CD8-positive, alpha-beta memory T cell (primary cell): ENCODE measurements at places on chromosomes 12 and 14. TPM values are rescaled to one million over a fixed set of nuclear protein-coding genes. Genes with fewer than 3 reads are reported as not detected.

- H3K4me1 ChIP-seq = no peaks in the 10 kb centered on the region
- H3K36me3 ChIP-seq = no peaks in the 10 kb centered on the region
- H3K4me3 ChIP-seq = no peak overlapping the region
- no peaks in the 10 kb centered on the region for H3K27me3 ChIP-seq
- no peak overlapping the region for H3K27ac ChIP-seq
- no peak for DNase-seq
Observed at GRCh38 chr12:22882559-22882958, 257.6 kb downstream of the ETNK1 start.

The SMIM41 gene
- not detected for polyA plus RNA-seq

DNA sequence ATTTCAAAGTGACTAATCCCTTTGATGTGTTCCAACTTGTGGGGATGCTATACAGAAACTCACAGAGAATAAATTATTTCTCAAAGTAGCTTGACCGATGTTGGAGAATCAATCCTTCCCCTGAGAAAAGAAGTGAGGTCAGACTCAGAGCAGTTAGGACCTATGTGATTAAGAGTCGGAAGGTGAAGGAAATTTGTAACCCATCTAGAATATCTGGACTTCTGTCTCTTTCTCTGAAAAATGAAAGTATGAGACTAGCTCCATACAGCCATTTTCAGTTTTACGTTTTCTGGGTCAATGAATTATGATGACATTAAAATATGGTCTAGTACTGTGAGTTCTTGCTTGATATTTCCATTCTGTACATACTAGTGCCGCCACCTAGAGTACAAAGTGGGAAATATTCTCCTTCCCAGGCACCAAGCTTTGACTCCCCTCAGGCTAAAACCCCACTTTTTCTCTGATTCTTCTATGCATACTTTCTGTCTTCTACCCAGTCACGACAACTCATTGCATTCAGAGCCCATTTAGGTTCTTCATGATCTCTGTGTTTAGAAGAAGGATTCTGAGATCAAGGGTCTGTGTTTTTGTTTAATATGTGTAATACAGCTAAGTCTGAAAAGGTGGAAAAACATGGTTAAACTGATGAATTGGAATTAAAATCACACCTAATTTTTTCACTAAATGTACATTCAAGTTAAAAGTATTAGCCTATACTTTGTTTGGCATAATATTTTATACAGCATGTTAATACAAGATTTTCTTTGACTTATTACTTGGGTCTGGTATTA, 6.9 kb upstream of the NTS start:
- H3K4me3 ChIP-seq = no peak overlapping the region
- no peak overlapping the region for H3K27ac ChIP-seq
- no peaks in the 10 kb centered on the region for H3K27me3 ChIP-seq
- H3K36me3 ChIP-seq = no peaks in the 10 kb centered on the region
- DNase-seq = no peak

GRCh38 chr14:36874396-36875138, 212.9 kb downstream of the PAX9 start:
- no peak overlapping the region for H3K4me3 ChIP-seq
- H3K36me3 ChIP-seq = no peaks in the 10 kb centered on the region
- H3K27ac ChIP-seq = no peak overlapping the region
- no peak for DNase-seq
- no peaks in the 10 kb centered on the region for H3K4me1 ChIP-seq

- no peaks in the 10 kb centered on the region for H3K36me3 ChIP-seq
- peaks cover 7% of the 10 kb centered on the region for H3K4me1 ChIP-seq
- DNase-seq = no peak
- no peak overlapping the region for H3K27ac ChIP-seq
- H3K27me3 ChIP-seq = peaks cover 8% of the 10 kb centered on the region
Observed at GRCh38 chr12:110936367-110937103, 16.2 kb upstream of the MYL2 start.

DNA sequence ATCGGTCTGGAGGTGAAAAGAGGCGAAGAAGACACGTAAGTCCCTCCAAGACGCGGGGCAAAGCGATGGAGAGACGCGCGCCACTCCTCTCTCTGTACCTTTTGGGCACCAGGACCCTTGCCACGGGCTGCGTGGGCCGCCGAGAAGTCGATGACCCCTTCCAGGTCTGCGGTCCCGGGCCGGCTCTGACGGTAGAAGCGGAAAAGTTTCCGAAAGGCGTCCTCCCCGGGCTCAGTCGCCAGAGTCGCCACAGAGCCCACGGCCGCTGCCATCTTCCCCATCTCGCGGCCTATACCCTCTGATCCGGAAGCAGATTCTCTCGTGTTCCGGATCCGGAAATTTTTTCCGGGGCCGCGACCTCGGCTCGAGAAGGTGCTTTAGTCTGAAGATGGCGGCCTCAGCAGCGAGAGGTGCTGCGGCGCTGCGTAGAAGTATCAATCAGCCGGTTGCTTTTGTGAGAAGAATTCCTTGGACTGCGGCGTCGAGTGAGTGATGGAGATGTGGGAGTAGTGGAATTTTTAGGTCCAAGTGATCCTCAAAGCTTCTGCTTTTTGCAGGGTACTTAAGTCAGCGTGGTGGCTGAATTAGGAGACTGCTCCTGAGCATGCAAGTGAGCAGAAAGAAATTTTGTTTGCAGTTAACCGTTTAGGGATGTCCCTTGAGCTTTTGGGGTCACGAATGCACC, at the start of the genes ALKBH1 and SLIRP:
TSS of gene ALKBH1 (minus strand) at position 300 of the 685 bp plus-strand sequence. CDS start at position 281, 19 bp downstream.
TSS of gene SLIRP (plus strand) at position 380 of the 685 bp plus-strand sequence. CDS start at position 389, 9 bp downstream.
- no peaks in the 10 kb centered on the region for H3K27me3 ChIP-seq
- peaks cover 29% of the 10 kb centered on the region for H3K4me1 ChIP-seq
- H3K36me3 ChIP-seq = peaks cover 22% of the 10 kb centered on the region
- H3K27ac ChIP-seq = peak within 1 kb of the TSS; percentile 81

DNA sequence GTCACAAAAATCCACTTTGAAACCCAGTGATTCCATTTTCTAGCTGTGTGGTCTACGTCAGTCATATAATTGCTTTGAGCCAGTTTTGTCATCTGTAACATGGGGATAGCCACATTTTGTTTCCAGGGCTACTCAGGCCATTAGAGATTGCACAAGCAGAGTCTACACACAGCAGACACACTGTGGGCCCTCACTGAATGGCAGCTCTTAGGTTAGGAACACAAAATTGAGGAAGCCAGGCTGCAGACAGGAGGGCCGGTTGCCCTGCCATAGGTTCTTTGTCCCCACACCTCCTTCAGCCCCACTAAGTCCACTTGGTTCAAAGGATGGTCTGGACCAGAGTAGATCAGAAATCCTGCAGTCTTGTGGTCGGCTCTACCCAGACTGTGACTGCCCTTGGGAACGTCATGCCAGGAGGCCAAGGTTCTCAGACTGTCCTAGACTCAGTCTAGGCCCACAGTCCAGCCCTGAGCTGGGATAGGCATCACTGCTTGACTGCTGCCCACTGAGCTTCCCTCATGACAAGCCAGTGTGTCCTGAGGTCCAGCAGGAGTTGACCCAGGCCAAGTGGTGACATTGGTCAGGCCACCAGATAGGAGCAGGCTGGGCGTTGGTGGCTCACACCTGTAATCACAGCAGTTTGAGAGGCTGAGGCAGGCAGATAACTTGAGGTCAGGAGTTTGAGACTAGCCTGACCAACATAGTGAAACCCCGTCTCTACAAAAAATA, 3.8 kb upstream of the MYH7 start:
- no peak overlapping the region for H3K4me3 ChIP-seq
- H3K27me3 ChIP-seq = no peaks in the 10 kb centered on the region
- no peak overlapping the region for H3K27ac ChIP-seq
- H3K4me1 ChIP-seq = no peaks in the 10 kb centered on the region

- no peak overlapping the region for H3K27ac ChIP-seq
- H3K4me3 ChIP-seq = no peak overlapping the region
- H3K36me3 ChIP-seq = no peaks in the 10 kb centered on the region
- H3K4me1 ChIP-seq = no peaks in the 10 kb centered on the region
- DNase-seq = no peak
- H3K27me3 ChIP-seq = no peaks in the 10 kb centered on the region
Observed at GRCh38 chr12:100368066-100368465, 11.2 kb downstream of the SLC17A8 start.

DNA sequence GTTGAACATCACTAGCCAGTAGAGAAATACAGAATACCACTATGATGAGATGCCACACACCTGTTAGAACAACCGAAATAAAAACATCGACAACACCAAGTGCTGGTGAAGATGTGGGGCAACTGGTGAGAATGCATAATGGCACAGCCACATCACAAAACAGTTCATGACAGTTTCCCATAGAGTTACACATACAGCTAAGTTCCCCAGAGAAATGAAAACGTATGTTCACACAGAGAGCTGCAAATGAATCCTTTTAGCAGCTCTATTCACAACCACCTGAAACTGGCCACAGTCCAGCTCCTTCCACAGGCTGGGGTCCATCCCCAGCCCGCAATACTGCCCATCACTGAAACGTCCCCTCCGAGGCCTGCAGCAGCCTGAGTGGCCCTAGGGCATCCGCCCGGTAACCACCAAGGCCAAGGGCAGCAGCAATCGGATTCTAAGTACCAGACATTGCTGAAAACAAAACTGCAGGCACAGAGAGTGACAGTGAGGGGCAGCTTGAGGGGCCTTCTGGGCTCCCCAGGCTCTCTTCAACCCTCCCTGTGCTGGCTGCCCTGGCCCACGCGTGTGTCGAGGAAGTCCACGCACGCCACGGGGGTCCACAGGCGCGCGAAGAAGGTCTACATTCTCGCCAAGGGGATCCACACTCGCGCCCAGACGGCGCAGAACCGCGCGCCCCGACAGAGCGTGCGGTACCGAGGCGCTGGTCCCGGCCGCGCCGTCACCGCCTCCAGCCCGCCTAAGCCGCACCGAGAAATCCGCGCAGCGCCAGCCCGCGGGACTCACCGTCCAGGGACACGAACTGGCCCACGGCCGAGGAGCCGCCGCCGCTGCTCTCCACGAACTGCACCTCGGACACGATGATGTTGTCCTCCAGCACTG, 903 bp downstream of the BRF1 start:
- H3K4me3 ChIP-seq = peak overlapping the region; percentile 80
- no peaks in the 10 kb centered on the region for H3K36me3 ChIP-seq
- peak; percentile 26 for DNase-seq

GRCh38 chr12:132444957-132445883, 44.7 kb upstream of the FBRSL1 start:
- no peaks in the 10 kb centered on the region for H3K36me3 ChIP-seq
- H3K4me3 ChIP-seq = peak overlapping the region; percentile 63
- peak; percentile 60 for DNase-seq
- no peaks in the 10 kb centered on the region for H3K27me3 ChIP-seq
- H3K4me1 ChIP-seq = peaks cover 39% of the 10 kb centered on the region
- peak overlapping the region; percentile 90 for H3K27ac ChIP-seq

GRCh38 chr14:90641168-90641567, 175.1 kb downstream of the TTC7B start:
- no peaks in the 10 kb centered on the region for H3K36me3 ChIP-seq
- no peaks in the 10 kb centered on the region for H3K27me3 ChIP-seq
- H3K4me3 ChIP-seq = no peak overlapping the region
- DNase-seq = no peak
- no peak overlapping the region for H3K27ac ChIP-seq

DNA sequence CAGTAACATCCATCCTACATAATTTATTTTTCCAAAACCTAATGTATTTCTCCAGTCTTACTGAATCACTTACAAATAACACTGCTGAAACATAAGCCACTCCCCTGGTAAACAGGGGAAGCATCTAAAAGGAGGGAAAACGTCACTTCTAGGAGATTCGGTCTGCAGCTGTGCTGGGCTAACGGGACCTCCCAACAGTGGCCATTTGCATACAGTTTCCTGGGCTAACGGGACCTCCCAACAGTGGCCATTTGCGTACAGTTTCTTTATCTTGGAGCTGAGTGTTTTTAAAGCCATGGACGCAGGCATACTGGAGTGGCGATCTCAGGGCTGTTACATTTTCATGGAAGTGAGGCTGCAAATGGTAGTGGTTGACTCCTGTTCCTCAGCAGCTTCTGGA, 242.9 kb downstream of the TMEM132D start:
- no peak for DNase-seq
- H3K27me3 ChIP-seq = no peaks in the 10 kb centered on the region
- H3K4me3 ChIP-seq = no peak overlapping the region
- no peak overlapping the region for H3K27ac ChIP-seq
- no peaks in the 10 kb centered on the region for H3K36me3 ChIP-seq

The ADCY6 gene
- polyA plus RNA-seq = not detected

- no peak for DNase-seq
- peaks cover 66% of the 10 kb centered on the region for H3K4me1 ChIP-seq
- H3K27me3 ChIP-seq = no peaks in the 10 kb centered on the region
Observed at GRCh38 chr14:61699027-61699426, 3.7 kb downstream of the HIF1A start.

The CCDC60 gene
- polyA plus RNA-seq = not detected

- H3K4me1 ChIP-seq = no peaks in the 10 kb centered on the region
- no peak overlapping the region for H3K4me3 ChIP-seq
- no peak for DNase-seq
- peaks cover 9% of the 10 kb centered on the region for H3K27me3 ChIP-seq
Observed at GRCh38 chr14:105508069-105508468, 17.0 kb downstream of the TEDC1 start.

- no peaks in the 10 kb centered on the region for H3K36me3 ChIP-seq
- H3K27me3 ChIP-seq = no peaks in the 10 kb centered on the region
- no peak for DNase-seq
Observed at GRCh38 chr12:103353913-103354312, 141.9 kb downstream of the C12orf42 start.

DNA sequence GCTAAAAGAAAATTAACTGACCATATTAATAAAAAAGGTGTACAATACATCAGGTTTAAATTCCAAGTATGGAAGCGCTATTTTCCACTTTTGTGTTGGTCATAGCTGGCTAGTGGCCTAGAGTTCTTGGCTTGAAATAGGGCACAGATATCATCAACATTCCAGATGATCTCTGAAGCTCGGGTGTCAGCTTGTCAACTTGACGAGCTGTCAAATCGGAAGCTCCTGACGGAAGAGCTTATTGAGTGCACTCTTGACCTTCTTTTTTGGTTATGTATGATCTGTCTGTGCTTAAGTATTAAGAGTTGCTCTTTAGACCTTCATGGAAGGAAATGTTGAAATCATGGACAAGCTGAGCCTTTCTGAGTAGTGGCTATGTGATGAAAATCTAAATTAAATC, 177.9 kb downstream of the APAF1 start:
- no peaks in the 10 kb centered on the region for H3K27me3 ChIP-seq
- no peak for DNase-seq
- H3K4me1 ChIP-seq = no peaks in the 10 kb centered on the region
- H3K4me3 ChIP-seq = no peak overlapping the region

DNA sequence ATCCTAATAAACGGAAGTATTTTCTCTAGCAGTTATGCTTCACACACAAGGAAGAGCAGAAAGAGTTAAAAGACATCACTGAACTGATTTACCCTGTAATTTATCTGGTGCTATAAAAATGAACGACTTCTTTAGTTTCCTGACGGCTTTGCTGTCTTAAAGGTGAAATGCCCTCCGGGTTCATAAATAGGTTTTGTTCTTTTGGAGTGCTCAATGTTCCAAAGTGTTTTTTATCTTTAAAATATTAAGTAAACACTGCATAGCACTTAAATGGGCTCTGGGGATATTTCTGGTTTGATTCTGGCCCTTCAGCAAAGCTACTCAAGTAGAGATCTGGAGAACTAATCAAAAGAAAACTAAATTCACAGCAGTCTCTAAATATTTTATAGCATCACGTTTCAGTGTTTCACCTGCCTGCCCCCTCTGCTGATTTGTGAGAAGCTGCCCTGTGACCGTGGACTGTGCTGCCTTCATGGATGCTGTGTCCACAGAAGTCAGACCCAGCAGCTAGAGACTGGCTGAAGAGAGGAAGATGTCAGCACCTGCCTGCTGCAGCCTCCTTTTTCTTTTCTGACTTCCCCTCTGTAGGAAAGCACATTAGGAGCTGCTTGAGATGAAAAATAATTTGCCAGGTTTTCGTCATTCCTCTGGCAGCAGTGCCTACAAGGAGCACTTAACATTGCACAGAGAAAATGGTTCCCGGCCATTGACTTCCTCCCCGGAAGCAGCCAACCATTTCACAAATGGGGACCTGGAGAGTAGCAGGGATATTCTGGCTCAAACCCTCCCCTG, 205.1 kb upstream of the FSCB start:
- no peak overlapping the region for H3K27ac ChIP-seq
- no peak for DNase-seq
- H3K4me1 ChIP-seq = no peaks in the 10 kb centered on the region
- no peaks in the 10 kb centered on the region for H3K27me3 ChIP-seq
- no peaks in the 10 kb centered on the region for H3K36me3 ChIP-seq

The CDH24 gene
- 0.36 TPM for polyA plus RNA-seq
